ENCODE measurements at places on chromosomes 1 and 21. TPM values are rescaled to one million over a fixed set of nuclear protein-coding genes. Genes with fewer than 3 reads are reported as not detected.

DNA sequence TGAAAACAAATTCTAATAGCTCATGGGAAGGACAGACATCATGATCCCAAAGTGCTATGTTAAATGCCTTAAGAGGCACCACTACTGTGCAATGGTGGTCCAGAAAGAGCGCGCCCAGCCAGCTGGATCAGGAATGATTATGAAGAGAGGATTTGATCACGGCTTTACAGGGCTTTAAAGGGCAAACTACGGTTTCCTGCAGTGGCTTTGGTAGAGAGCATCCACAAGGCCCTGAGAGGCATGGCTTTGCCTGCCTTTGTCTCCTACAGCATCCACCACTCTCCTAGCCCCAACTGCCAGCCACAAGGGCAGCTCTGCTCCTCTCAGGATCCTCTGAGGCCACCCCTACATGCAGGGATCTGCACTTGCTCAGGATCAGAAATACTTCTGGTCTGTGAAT is 40.7 kb downstream of the ZNF281 start:
- no peak for DNase-seq

DNA sequence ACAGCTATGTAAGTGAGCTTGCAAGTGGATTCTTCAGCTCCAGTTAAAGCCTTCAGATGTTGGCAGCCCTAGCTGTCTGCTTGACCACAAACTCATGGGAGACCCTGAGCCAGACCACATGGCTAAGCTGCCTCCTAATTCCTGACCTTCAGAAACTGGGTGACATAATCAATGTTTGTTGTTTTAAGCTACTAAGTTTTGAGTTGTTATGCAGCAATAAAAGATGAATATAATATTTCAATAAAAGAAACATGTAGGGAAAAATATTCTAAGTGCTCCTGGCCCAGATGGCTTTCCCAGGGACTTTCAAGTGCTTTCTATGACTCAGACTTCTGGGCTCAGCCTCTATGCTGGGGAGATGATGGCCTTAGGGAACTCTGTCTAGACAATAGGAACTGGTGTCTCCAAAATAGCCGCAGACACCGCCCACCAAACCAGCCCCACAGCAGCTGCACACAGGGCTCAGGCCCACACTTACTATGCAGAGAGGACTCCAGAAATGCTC is 20.3 kb upstream of the AZIN2 start:
- DNase-seq = peak; percentile 34

DNA sequence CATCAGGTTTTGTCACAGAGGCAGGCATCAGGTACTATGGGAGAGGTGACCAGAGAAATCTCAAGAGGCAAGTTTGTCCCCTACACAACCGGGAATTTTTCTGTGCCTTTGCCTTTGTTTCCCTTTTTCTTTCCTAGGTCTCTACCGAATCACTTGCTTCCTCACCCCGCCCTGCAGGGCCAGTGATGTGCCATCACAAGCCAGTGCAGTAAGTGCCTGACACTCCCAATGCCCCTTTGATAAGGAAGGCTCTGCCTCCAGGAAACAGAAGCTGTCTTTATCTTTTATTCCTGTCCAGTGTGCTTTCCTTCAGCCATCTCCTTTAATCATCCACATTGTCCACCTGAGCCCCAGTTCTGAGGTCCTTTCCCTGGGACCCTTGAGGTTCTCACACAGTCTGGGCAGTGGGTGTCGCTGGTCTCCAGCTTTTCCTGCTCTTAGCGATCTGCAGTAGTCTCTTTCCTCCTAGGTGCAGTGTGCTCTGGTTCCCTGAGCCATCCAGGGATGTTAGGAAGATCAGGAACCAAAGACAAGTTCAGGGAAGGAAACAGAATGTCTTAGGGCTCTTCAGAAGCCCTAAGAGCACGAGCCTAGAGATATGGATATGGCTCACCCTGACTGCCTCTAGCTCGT is 36.6 kb downstream of the GJA5 start:
- peak; percentile 9 for DNase-seq

GRCh38 chr1:192824511-192824910 is 15.7 kb downstream of the RGS2 start:
- no peak for DNase-seq

The CYP2J2 gene
- 0.33 TPM for total RNA-seq

- no peak for DNase-seq
Observed at GRCh38 chr1:109815809-109816174, 52.1 kb upstream of the EPS8L3 start.

- no peak for DNase-seq
Observed at GRCh38 chr1:115203287-115203686, 114.0 kb upstream of the TSPAN2 start.

- peak; percentile 24 for DNase-seq
Observed at GRCh38 chr21:44874497-44875315, 1.2 kb upstream of the PTTG1IP start.

The IRF6 gene
- total RNA-seq = 1.7 TPM

The PGBD5 gene
- total RNA-seq = not detected

GRCh38 chr1:103170609-103171008 is 62.3 kb upstream of the COL11A1 start:
- DNase-seq = no peak

The POU3F1 gene
- total RNA-seq = 0.27 TPM

GRCh38 chr1:39360731-39361130 is 130.7 kb upstream of the BMP8A start:
- no peak for DNase-seq

- DNase-seq = peak; percentile 90
Observed at GRCh38 chr1:6624710-6625583, at the start of gene THAP3. Gene THAP3, plus strand, starts transcription at chr1:6624868. Its CDS starts 351 bp downstream, at chr1:6625219.

DNA sequence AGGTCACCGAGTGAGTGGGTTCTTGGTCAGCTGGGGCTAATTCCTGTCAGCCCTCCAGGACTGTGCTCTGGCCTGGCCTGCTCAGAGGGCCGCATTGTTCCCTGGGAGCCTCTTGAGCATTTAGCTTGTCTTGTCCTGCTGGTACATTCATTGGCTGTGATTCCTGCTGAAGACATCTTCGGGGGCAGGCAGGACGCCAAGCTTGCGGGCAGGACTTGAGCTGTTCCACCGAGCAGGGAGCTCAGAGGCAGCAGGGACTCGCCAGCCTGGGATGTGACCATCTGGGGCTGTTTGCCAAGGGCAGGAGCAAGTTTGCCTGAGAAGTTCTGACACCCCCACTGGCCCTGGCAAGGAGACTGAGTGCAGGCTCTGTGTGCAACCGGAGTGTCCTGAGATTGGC is 7.0 kb upstream of the SLC26A9 start:
- DNase-seq = no peak

DNA sequence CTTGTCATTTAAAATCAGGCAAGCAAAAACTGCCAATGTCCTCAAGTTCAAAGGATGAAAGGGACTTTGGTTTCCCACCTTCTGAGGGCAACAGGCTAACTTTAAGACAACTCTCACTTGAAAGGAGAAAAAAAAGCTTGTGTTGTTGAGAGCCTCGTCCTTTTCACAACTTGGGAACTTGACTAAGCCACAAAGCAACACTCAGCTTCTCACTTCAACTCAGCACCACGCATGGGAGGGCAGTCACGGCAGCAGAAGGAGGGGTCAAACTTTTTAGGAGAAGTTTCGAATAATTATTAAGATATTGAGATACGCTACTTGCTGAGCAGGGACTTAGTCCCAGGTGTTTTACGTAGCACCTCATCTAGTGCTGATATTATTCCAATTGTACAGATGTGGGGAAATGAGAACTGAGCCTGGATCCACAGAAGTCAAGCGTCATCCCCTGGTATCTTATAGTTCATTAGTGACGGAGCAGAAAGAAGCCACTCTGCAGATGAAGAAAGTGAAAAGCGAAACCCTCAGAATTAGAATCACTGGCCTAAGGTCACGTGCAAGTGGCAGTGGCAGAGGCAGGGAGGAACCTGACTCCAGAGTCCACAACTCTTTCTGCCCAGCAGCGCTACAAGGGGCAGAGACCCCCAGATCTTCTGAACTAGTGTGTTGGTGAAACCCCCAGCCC is 83.6 kb downstream of the JAK1 start:
- no peak for DNase-seq

- DNase-seq = peak; percentile 56
Observed at GRCh38 chr1:206925106-206925736, 3.5 kb upstream of the FCMR start.

- no peak for DNase-seq
Observed at GRCh38 chr1:222641269-222641948, 23.5 kb downstream of the MIA3 start.

- DNase-seq = no peak
Observed at GRCh38 chr1:243438815-243439214, 183.0 kb downstream of the SDCCAG8 start.

GRCh38 chr1:200041337-200042118 is 14.0 kb downstream of the NR5A2 start:
- DNase-seq = no peak

The EPHA8 gene
- total RNA-seq = not detected

- DNase-seq = no peak
Observed at GRCh38 chr1:54404939-54405897, 976 bp downstream of the SSBP3 start.

- DNase-seq = no peak
Observed at GRCh38 chr1:33849211-33849610, 14.7 kb upstream of the HMGB4 start.

DNA sequence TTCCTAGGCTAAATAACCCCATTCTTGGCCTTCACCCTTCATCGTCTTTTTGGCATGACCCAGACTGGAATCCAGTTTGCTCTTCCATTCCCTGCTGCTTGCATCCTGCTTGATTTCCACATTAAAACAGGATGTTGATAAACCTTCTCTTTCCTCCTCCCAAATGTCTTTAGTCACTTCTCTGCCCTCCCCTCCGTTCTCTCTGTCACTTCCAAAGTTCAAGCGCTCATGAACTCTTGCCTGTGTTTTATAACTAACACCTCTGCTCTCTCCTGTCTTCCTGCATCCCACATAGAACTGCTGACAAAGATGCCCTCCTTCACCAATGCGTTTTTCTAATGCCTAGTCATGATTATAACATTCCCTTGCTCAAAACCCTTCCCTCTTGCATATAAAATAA is 65.6 kb upstream of the SLC44A3 start:
- DNase-seq = no peak

All from CD4-positive, alpha-beta T cell (primary cell).